Activated CD8-positive, alpha-beta memory T cell treated with anti-CD3 and anti-CD28 coated beads for 1 hour (primary cell): ENCODE measurements at places on chromosomes 5 and 9.

DNA sequence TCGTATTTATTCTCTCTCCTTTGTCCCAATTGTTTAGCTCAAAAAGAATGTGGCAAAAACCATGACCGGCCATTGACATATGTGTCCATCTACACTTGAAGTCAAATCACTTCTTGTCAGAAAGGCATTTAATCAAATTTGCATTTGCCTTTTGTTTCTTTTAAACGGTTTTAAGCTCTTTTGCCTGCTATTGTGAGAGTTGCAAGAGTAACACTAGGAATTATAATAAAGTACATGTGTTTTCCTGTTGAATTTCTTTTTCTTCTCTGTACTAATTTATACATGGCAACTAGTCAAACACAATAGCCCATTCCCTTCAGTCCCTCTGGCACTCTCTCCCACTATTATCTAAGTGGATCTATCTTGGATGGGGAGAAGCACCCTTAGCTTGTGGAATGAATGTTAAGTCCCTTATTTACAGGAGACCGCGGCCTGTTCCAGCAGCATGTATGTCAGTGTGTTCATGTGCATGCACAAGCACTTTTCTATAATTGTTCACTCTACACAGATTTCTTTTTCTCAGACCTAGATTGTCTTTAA is 3.2 kb downstream of the ADAMTSL1 start:
- no peak for DNase-seq

GRCh38 chr9:18452276-18452675 is 21.7 kb upstream of the ADAMTSL1 start:
- DNase-seq = no peak

DNA sequence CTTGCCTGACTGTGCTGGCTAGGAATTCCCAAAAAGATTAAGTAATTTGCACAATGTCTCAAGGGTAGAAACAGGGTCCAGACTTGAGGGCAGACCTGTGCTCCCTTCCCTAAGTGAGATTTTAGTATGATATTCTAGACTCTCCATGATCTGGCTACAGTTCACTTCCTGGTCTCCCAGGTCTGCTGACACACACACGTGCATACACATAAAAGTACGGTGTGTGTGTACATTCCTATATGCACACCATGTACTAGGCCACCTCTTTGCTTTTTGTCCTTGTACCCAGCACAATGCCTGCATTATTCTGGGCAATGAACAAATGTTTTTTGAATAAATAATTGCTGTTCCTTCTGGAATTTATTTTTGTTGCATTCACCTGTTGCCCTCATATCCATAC is 83.7 kb downstream of the SH3RF2 start:
- no peak for DNase-seq

GRCh38 chr9:135533113-135533512 is 11.9 kb downstream of the LCN1 start:
- no peak for DNase-seq

DNA sequence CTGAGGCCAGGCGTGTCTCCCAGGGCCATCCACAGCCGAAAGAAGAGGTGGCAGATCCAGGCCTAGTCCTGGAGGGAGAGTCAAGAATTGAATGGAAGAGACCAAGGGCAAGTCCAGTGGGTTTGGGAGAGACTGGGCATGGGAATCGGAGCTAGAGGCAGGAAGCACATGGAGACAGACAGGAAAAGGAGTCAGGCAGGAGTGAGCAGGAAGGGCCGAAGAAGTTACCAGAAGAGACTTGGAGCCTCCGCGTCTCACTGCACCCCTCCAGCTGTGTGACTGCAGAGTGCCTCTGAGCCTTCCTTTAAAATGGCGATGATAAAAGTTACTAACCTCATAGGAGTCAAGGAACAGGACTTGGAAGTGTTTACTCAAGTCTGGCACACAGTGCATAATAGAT is 64.4 kb upstream of the ANGPTL2 start:
- no peak for DNase-seq

DNA sequence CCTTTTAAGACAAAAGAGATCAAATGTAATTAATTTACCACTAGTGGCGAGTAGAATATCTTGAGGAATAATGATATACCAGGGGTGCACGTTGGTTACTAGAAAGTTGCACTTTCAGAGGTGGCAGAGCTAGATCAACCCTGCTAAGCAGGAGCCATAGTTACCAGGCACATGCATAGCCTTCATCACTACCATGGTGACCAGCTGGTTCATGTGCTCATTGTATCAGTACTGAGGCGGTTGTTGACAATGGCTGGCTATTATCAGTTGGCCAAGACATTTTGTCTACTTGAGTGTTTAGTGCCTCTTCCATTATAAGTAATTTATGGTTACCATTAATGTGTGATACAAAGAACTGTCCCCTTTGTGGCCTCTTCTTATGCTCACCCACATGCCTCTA is 201.2 kb downstream of the FGF10 start:
- DNase-seq = no peak

DNA sequence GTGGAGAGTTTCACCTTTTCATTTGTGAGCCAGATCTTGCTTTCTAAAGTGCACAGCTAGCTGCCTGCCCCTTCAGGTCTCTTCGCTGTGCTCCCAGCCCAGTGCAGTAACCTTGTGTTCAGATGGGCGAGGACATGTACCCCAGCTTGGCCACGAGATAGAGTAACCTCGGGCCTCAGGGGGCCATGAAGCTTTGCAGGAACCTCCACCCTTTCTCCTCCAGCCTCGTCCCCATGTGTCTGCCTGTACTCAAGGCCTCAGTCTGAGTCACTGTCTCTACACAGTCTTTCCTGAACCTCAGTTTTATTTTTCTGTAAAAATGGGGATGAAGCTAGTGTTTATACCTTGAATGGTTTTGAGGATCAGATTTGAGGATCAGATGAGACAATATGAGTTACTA is 37.9 kb downstream of the ERGIC1 start:
- no peak for DNase-seq

GRCh38 chr5:3694819-3695218 is 99.2 kb downstream of the IRX1 start:
- no peak for DNase-seq

GRCh38 chr5:93582167-93582462 is 907 bp upstream of the NR2F1 start:
- DNase-seq = no peak

- no peak for DNase-seq
These were observed 47.6 kb upstream of the EGFL7 start for GRCh38 chr9:136614967-136615623.

DNA sequence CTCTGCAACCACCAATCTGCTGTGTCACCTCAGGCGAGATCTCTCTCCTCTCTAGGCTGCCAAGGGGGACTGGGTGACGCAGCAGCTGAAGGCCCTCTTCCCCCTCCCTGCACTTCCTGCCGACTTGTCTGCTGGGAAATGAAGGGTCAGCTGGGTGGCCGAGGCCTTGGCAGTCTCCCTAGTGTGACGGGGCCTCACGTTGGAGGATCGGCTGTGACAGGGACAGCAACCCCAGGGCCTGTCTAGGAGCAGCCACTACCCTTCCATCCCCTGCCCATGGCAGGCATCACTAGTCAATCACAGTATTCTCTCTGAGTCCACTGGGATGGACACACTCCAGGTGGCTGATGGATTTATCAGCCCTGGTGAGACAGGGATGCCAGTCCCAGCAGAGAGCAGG is 107.3 kb upstream of the SARDH start:
- no peak for DNase-seq

DNA sequence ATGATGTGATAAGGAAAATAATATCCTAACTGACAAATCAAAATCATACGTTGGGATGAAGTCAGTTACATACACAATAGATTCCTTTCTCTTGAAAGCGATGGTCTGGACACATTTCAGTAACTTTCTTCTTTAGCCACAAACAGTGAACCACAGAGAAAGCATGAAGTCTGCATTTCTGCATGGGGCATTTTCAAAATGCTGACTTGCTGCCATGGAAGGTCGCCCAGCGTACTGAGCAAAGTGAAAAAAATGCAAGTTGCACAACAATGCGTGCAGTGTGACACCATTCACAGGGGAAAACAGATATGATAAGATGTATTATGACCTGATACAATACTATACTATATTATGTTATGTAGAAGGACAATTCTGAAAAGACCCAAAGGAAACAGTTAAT is 146.3 kb downstream of the SNX18 start:
- no peak for DNase-seq

DNA sequence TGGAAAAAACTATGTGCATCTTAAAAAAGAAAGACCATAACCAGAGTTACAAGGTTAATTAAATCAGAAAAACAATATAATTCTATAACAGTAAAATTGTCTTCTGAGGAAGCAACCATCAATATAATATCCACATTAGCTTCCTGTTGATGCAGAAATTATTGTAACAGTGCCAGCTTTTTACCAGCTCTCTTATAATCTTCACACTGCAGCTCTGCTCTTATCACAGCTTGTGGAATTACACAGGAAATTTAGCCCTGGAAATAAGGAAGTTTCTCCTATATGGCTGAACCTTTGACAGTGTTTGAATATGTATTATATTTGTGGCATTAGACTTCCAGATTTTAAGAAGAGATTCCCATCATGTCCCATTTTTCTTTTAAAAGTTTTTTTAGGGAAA is 49.1 kb upstream of the TEK start:
- DNase-seq = no peak

DNA sequence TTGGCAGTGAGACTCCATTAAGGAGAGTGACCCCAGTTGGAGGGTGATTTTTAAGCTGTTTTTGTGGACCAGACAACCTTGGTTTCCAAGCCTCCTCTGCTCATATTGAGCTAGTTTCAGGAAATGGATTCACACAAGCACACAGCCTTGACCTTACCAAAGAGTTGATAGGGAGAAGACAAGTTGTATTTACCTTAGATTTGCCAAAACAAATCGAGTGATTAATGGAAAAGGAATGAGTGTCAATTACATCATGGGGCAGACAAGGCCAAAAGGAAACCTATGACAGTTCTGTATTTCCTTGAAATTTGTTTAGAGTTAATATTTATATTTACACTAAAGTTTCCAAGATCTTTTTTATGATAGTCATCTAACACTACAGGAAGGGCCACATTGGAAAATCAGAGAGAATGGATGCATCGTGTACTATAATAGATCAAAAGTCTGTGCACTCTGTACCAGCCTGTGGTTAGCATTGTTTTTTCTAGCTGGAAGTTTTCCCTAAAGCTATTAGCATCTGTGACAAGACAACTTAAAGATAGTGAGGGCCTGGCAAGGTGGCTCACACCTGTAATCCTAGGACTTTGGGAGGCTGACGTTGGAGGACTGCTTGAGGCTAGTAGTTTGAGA is 86.0 kb upstream of the FER start:
- no peak for DNase-seq

DNA sequence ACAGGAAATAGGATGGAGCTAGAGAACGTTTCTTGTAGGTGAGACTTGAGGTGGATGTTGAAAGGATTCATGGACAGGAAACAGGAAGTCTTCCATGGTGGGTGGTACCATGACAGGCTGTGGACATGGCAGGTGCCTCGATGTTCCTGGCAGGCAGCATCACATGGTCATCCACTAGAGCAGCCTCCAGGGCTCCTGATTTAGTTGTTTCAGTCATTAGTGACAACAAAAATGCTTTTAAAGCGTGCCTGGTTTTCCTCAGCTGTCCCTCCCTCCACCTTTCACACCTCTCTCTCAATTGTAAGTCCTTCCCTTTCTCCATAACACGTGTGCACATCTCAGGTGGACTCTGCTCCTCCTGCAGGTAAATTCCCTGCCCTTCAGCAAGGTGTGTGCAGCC is 25.2 kb upstream of the ASPN start:
- DNase-seq = no peak

DNA sequence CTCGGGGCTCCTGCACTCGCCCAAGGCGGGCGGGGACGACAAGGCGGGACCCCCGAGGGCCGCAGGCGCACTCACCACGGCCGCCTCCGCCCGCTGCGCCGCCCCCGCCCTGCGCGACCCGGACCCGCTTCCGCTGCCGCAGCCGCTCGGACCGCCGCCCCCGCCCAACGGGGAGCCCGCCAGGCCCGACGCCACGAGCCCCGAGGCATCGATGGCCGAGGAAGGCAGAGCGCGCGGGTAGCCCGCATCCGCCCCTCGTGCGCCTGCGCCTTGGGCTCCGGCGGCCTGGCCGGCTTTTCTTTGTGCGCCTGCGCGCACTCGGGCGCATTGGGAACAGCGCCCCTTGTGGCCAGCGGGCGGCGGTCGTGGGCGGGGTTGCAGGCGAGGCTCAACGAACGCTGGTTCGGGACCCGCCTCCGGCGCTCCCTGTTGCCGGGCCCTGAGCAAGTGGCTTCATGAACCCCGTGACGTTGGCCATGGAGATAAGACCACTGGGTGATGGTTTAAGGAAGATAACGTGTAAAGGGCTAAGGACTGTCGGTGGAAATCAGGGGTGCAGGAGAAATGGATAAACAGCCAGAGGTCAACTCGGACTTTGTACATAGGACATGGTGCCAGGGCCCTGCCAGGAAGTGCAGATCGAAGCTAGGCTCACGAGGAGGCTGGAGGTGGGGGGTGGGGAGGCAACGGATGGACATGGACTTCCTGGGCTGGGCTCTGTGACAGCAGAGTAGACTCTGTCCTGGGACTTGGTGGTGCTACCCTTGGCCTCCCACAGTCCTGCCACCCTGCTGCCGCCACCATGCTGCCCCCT is at the start of the genes C8G and FBXW5:
TSS of gene C8G (plus strand) at position 725 of the 814 bp plus-strand sequence. CDS start at position 803, 78 bp downstream.
TSS of gene FBXW5 (minus strand) at position 220 of the 814 bp plus-strand sequence. CDS start 655 bp downstream, outside the sequence.
- DNase-seq = peak; percentile 75

- no peak for DNase-seq
These were observed 127.7 kb downstream of the RXRA start for GRCh38 chr9:134453776-134454475.

DNA sequence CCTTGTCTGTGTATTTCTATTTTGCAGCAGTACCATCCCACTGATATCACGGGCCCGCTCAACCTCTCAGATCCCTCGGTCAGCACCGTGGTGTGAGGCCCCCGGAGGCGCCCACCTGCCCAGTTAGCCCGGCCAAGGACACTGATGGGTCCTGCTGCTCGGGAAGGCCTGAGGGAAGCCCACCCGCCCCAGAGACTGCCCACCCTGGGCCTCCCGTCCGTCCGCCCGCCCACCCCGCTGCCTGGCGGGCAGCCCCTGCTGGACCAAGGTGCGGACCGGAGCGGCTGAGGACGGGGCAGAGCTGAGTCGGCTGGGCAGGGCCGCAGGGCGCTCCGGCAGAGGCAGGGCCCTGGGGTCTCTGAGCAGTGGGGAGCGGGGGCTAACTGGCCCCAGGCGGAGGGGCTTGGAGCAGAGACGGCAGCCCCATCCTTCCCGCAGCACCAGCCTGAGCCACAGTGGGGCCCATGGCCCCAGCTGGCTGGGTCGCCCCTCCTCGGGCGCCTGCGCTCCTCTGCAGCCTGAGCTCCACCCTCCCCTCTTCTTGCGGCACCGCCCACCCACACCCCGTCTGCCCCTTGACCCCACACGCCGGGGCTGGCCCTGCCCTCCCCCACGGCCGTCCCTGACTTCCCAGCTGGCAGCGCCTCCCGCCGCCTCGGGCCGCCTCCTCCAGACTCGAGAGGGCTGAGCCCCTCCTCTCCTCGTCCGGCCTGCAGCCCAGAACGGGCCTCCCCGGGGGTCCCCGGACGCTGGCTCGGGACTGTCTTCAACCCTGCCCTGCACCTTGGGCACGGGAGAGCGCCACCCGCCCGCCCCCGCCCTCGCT is 1.9 kb downstream of the LRRC26 start:
- DNase-seq = no peak

DNA sequence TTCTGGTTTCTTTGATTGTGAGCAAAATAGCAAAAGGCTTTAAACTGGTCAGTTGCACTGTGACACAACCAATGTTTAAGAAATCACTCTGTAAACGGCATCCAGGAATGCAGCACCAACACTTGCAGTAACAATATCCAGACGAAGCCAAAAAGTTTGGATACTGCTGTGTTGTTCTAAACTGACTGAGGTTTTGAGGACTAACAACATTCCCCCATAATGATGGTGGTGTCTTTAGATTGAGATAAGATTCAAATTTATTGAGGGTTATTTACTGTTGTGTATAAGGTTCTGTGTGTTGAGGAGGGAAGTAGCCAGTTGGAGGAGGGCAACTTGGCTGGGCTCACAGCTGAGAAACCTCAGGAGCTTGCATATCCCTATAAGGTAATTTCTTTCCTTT is 353.6 kb downstream of the BNC2 start:
- no peak for DNase-seq

- no peak for DNase-seq
These were observed 1.3 kb upstream of the HAND1 start for GRCh38 chr5:154479160-154479943.
